Stimulated activated CD8-positive, alpha-beta memory T cell treated with anti-CD3 and anti-CD28 coated beads, Interleukin-4, amount 100 ng/mL, for 24 hours (primary cell): ENCODE measurements at places on chromosomes 2 and 18.

DNA sequence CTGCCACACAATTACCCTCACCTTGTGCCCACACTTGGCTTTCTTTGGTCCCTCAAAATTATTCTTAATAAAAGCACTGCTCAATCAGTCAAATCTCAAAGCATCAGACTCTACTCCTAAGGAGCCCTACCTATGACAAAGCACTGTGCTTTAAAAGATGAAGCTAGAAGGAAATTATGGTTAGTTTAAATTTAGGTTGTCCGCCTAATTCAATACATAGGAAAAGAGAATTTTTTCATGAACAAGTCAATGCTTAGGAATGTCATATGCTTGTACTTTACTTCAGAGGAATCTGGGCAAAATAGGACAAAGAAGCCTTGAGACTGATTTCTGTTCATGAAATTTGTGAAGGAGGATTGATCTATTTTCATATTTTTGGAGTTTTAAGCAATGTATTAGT lies 726.4 kb upstream of the CDH2 start:
- DNase-seq = no peak

GRCh38 chr2:61167579-61167978 lies 5.6 kb downstream of the C2orf74 start:
- DNase-seq = no peak

DNA sequence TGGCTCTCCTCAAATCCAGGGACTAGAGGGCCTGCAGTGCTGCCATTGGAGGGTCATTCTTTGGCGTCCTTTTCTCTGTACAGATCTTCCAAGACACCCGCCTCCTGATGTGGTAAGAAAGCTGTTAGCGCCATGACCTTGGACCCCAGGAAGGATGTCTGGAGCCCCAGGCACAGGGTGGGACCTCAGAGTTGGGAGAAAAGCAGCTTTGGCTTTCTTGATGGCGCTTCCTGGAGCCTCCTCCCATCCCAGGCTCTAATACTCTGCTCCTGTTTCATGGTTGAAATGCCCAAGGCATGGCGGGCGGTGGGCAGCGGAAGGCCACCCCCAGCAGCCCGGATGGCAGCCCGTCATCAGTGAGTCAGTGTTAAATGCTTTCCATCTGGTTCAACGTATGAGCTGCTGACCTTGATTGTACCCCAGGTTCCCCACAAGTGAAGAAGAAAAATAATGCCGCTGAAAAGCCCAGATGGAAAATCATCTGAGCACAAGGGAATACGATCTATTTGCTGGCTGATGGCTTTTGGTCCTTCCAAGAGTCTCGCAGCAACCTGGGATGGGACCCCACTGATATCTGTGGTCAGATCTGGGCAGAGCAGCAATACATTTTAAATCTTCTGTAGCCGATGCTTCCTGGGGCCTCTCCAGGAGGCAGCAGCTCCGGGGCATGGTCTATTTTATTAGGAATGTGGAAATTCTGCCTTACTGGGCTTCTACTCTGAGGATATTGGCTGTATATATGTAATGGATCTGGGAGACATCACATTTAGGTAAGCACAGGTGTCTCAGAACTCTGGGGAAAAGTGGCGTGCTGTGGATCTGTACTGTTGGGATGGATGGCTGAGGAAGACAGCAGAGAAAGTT lies 15.1 kb downstream of the ACKR3 start:
- DNase-seq = no peak

DNA sequence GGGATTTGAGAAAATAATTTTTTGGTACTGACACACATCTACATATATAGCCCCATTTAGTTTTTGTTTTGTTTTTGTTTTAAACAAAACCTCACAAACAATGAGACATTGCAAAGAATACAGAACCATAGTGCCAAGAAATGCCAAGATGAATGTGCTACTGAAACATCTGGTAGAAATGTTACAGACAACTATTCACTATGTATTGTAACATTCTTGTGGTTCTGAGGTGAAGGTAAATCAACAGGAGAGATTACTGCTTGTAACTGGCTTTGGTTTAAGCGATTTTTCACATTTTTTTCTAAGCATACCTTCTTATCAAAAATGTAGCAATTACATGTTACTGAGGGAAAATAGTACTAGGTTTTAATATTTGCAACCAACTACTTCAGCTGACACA lies 281.3 kb downstream of the ZNF804A start:
- DNase-seq = no peak

- DNase-seq = no peak
Measured at GRCh38 chr2:159297042-159297707, 10.7 kb upstream of the WDSUB1 start.

DNA sequence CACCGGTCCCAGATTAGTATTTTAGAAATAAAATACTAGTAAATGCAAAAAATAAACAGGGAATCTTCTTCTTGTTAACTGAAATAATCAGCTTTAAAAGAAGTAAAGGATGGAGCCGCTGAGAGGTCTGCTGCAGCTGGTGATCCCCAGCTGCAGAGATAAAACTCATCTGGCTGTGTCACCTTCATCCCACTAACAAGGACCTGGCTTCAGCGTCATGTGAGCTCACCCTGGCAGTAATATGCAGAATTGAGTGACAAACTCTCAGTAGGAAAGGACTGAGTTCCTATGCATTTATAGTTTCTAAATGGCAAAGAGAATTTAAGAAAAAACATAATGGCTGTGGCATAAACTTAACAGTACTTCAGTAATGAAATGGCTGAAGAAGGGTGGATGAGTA lies 27.3 kb downstream of the VPS4B start:
- DNase-seq = no peak

GRCh38 chr18:67896451-67896850 lies 379.9 kb upstream of the DSEL start:
- no peak for DNase-seq

DNA sequence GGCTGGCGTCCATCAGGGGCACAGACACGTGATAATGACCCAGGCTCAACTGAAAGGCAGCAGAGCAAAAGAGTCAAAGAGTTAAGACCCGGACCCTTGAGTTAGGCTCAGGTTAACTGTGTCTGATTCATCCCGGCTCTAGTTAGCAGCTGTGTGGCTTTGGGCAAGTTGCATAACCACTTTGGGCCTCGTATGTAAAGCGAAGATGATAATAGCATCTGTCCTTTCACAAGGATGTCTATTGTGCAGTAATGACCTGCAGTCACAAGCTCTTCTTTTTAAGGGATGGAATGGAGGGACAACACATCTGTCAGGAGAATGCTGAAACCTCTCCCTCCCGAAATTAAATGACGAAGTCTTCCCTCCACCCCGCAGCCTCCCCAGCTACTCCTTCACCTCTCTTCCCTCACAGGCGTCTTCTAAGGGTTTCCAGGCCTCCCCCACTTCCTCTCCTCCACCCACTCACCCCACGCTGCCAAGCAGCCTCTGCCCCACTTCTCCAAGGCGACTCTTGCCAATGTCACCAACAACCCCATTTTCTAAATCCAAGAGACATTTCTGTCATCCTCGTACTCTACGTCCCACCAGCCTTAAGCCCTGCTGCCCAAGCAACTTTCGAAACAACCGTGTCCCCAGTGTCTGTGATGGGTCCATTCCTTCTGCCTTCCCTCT lies 135.1 kb upstream of the ID2 start:
- no peak for DNase-seq

- DNase-seq = no peak
Measured at GRCh38 chr2:48434101-48434500, 95.9 kb upstream of the STON1 start.

- no peak for DNase-seq
Measured at GRCh38 chr2:5370158-5370557, 322.0 kb upstream of the SOX11 start.

DNA sequence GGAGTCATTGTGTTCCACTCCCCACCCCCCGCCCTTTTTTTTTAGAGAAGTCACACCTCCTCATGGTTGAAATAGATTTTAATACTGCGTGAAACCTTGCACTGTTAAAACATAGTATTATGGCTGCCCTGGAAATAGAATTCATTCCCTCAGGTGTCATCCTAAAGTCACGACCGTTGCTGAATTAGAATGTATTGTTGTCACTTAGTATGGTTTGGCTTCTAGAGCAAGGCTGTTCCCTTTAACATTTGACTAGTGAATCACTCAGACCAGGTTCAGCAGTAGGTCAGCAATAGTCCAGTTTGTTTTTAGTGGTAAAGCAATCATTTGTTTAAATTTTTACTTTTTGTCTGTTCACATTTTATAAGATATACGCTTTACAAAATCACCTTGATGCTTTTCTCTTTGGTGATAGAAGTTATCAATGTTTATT lies 1.2 kb downstream of the BABAM2 start:
- no peak for DNase-seq

DNA sequence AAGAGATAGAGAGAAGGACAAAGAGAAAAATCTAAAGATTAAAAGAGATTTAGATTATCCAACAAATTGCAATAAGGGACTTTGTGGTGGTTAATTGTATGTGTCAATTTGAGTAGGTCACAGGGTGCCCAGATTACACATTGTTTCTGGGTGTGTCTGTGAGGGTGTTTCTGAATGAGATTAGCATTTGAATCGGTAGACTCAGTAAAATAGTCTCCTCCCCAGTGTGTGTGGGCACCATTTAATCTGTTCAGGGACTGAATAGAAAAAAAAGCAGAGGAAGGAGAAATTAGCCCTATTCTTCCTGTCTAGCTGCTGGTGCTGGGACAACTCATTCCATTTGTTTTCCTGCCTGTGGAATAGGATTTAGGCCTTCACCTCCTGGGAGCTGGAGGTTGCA lies 339.8 kb upstream of the EPHA4 start:
- no peak for DNase-seq

- DNase-seq = no peak
Measured at GRCh38 chr18:48418539-48419276, 9.5 kb upstream of the ZBTB7C start.

DNA sequence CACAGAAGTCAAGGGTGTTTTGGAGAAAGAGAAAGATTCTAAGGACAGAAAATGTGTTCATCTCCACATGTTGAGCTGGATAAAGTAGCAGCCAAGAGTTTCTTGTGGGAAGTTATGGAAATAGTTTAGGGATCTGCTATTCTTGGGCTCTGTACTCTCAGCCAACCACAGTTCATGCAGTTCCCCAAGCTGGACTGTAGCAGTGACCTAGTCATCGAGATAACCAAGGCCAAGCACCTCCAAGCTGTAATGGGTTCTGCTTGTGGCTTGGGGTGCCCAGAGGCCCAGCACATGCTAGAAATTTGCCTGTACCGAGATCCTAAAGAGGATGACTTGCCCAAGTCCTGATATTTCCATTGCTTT lies 91.9 kb upstream of the RASGRP3 start:
- no peak for DNase-seq

GRCh38 chr2:3533836-3534235 lies 14.5 kb upstream of the ADI1 start:
- DNase-seq = no peak

DNA sequence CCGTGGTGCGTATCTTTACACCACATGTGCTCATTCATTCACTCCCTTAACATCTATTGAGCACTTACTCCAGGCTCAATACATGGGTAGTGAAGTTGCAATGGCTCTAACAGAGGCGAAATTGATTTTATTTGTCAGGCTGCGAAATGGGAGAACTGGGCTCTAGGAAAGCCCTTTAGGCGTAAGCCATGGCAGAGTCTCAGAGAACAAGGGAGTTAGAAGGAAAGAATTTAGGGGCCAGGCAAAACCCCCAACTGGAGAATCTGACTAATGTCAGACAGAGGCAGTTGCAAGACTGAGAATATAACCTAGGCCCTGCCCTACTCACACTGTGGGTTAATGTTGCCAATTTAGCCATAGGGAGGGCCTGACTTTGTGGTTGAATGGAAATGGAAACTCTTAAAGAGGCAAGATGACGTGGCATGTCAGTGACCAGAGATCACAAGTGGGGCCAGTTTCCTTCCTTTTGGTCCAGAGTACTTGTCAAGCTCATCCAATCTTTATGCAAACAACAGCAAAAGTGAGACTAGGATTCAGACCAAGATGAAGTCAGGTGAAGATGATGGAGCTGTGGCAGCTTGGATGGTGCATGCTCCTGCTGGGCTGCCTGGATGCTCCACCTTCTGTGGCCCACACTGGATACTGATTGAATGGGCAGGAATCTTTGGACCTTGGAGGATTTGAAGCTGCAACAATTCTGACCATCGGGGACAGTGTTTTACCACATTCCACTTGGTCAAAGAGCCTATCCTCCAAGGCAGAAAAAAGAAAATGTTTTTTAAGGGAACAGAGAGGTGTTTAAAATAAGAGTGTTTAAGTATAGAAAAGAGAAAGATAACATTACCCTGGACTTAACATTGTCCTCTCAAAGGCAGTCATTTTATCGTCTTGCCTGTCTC lies 92.2 kb downstream of the CAPN13 start:
- DNase-seq = no peak
